ENCODE measurements at places on chromosomes 11 and 22.

- no peak for DNase-seq
These were observed 167.0 kb downstream of the BUD13 start for GRCh38 chr11:116605543-116606459.

DNA sequence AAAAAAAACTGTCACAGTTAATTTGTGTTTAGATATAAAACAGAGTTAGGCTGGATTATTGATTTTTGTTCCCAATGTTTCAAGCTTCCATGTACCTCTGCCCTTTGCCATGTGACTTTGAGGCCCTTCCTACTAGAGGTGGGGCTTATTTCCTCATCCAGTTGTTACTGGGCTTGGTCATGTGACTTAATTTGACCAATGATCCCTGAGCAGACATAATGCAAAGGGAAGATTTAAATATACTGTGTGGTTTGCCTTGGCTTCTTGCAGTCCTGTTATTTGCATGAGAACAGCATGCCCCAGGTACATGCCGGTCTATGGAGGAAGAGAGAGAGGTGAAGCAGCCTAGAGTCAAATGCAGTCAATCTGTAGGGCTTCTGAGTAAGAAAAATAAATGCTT is 347.0 kb downstream of the MIAT start:
- no peak for DNase-seq

- no peak for DNase-seq
These were observed 62.6 kb downstream of the EFCAB6 start for GRCh38 chr22:43749473-43749872.

DNA sequence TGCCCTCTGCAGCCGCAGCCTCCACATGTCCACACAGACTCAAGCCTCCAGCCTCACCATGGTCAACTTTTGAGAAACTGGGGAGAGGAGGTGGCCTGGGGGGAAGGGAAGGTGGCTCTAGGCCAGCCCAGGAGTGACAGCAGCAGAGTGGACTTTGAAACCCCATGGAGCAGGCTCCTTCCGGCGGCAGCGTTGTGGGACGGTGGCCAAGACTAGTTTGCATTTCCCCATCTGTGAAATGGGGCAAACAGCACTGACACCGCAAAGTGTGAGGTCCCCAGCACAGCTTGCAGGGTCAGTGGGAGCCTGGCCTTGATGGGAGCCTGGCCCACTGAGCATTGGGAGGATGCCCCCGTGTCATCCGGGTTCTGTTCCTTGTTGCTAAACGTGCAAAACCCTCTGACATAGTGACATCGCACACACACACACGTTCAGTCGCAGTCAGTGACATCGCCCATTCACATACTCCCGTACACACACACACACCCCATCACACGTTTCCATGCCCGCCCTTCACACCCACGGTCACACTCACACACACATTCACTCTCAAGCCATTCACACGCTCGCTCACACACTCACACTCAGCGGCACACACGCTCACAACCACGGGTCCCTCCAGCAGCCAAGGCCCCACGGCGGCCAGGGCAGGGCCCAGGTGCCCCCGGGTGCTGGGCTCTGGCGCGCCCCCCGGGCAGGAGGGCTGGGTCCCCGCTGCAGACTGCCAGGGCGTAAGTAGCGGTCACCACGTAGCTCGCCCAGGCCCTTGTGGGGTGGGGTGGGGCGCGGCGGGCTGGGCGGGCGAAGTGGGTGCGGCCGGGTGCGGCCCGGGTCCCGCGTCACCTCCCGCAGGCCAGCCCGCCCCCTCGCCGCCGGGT is 585 bp downstream of the CYB5R3 start:
- peak; percentile 68 for DNase-seq

DNA sequence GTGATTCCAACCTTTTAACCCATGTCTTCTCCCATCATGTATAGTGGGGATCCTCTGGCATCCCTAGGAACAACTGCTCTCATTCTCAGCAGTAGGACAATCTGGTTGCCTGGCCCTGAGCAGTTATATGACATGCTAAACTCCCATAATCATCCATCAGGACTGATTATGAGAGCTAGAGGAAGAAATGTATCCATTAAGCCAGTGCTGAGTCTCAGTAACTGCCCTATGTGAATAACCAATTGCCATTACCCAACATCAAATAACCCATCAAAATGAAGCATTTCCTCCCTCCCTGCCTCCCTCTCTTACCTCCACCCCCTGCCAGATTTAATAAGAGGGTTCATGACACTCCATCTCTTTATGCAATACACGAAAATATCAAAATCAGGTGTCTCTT is 277.6 kb downstream of the NXPE2 start:
- no peak for DNase-seq

DNA sequence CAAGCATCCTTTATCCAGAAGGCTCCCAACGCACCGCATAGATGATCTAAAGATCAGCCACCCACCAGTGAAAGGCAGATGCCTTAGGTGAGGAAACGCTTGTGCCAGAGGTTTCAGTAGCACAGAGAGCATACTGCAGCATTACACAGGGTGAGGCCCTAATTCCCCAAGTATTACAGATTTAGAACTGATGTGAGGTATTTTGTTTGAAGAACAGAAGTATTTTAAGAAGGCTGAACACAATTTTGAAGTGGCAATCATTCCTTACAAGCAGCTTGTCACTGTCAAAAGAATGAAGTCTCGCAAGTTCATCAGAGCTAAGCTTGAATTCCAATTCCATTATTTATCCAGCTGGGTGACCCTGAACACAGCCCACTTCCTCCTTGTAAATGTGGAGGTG is 70.0 kb upstream of the FAT3 start:
- DNase-seq = no peak

GRCh38 chr11:75078233-75078632 is 18.4 kb downstream of the OR2AT4 start:
- no peak for DNase-seq

DNA sequence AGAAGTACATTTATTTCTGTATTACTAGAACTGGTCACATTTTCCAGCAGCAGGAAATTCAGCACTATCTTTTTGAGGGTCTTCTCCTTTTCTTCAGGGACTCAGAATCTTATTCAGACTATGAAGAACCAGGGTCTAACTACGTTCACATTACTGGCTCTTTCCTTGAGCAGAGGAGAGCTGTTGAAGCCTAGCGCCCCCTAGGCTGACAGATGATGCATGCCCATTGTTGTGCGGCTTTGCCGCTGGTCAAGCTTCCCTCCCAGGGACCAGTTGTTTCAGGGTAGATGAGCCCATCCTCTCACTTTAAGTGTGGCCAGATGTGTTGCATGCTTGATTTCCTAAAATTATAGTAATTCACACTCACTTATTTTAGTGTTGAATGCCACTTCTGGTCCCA is 168.2 kb upstream of the PDGFD start:
- no peak for DNase-seq

GRCh38 chr11:116994195-116994594 is 104.0 kb downstream of the SIK3 start:
- no peak for DNase-seq

- DNase-seq = no peak
These were observed 18.0 kb upstream of the RAB38 start for GRCh38 chr11:88193278-88193677.

GRCh38 chr22:22316589-22316988 is 72.0 kb downstream of the VPREB1 start:
- DNase-seq = no peak

DNA sequence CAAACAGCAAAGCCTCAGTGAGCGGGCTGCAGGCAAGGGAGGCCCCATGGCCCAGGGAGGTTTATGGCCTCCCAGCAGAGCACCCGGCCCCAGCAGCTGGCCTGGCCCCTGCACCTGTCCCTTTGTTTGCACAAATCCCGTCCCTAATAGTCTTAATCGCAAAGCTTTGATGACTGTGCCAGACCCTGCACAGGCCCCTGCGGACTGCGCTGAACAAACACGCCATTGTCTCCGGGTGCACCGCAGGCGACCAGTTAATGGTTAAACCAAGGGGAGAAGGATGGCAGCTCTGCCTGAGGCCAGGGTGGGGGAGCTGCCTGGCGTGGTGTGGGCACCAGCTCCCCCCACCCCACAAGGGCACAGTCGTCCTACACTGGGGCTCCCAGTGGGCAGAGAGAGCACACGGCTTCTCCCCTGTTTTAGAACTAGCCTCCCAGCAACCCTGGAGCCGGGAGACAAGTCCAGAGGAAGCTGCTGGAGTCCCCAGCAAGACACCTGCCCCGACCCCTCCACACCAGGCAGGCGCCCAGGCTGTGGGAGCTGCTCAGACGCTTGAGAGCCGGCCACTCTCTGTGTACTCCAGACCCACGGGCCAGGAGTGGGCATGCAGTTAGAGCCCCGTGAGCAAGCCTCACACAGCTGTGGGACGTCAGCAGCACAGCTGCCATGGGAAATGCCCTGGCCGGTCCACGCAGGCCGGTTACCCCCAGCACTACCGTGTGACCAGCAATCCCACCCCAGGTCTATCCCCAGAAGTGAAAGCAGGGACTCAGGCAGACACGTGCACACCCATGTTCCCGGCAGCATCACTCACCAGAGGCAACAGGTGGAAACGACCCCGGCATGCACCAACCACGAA is 39.7 kb upstream of the TH start:
- DNase-seq = no peak

- no peak for DNase-seq
These were observed 89.3 kb downstream of the PRR5L start for GRCh38 chr11:36385121-36385970.

GRCh38 chr11:5684036-5684645 is 733 bp downstream of the TRIM5 start:
- DNase-seq = no peak

GRCh38 chr11:6225896-6226295 is 8.5 kb downstream of the FHIP1B start:
- DNase-seq = no peak

DNA sequence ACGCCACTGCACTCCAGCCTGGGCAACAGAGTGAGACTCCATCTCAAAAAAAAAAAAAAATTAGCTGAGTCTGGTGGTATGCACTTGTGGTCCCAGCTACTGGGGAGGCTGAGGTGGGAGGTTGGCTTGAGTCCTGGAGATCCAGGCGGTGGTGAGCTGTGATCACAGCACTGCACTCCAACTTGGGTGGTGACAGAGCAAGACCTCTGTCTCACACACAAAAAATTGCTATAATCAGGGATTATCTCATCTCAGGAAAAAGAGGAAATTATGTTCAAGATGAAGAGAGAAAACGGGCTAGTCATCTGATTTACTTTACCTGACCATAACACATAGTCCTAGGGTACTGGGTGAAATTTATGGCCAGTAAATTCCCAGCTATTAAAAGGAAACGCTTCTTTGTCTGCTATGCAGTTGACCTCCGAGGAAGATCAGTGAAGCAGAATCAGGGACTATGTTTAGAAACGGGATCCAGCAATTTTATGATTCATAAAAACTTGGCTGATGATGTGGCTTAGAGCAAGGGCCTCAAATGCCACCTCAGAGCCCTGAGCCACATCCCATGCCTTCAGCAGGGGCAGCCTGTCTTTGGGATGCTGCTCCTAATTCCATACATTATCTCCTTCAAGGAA is 386.2 kb downstream of the NTM start:
- no peak for DNase-seq

GRCh38 chr11:84993386-84993785 is 633.8 kb downstream of the DLG2 start:
- DNase-seq = no peak

- DNase-seq = no peak
These were observed 65.2 kb upstream of the SESN3 start for GRCh38 chr11:95296165-95296564.

DNA sequence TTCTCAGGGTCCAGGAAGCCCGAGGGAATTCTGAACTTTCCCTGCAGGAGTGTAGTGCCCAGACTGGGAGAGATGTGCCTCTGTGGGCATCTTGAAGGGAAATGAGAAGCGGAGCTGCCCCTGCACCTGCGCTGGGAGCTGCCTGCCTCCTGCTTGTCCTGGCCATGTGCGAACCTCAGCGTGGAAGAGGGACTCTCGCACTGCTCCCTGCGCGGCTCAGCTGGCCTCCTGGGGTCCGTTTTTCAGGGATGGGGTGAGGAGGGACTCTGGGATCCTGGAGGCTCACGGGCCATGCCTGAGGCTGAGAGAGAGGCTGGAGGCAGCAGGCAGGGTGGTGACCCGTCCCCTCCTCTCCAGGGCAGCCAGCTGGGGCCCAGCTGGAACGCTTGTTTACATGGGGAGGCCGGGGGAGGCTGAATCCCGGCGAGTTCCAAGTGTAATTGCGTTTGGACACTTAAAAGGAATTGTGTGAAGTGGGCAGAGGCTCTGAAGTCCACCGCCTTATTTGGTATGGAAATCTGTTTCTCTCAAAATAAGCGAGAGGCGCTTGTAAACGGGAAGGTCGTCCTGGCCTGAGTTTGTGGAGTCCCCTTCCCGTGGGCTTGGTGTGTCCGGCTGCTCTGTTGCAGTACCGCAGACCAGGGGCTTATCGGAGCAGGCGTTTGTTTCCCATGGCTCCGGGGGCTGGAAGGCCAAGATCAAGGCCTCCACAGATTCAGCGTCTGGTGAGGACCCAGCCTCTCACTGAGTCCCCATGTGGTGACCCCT is 1.2 kb upstream of the MRGPRF start:
- no peak for DNase-seq

- no peak for DNase-seq
These were observed 98.6 kb upstream of the AKIP1 start for GRCh38 chr11:8812438-8812837.

GRCh38 chr22:46661221-46661851 is 41.1 kb downstream of the GRAMD4 start:
- peak; percentile 25 for DNase-seq

DNA sequence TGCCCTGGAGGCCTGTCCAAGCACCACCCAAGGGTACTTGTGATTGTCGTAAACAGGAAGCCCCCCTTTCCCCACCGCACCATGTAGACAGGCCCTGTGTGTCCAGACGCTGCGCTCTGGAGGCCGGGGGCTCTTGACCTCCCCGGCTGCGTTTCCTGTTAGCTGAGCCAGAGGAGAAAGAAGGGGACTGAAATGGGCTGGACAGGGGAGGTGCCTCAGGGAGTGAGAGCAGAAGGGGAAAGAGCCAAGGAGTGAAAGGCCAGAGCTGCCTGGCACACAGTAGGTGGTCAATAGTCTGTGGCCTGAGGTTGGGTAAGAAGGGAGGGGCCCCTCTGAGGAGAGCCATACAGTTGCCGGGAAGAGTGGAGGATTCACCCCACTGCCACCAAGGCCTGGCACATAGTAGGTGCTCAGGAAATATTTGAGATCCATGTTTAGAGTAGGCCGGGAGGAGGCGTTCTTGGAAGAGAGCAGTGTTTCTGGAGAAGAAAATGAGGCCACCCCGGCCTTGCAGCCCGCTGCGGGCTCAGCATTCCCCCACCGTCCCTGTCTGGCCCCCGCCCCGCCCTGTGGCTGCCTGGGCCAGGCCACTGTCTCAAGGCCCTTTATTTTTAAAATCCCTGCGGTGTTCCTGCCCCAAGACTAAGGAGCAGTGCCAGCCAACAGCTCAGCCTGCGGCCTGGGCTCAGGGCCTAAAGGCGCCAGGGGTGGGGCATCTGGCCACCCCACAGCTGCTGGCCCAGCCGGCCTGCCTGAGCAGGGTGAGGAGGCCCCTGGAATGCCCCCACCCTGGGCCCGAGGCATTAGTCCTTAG is 13.6 kb upstream of the CDC42EP1 start:
- no peak for DNase-seq

Measured in CD4-positive, CD25-positive, alpha-beta regulatory T cell (primary cell).